ENCODE measurements at places on chromosomes 2 and 18.

- no peak for DNase-seq
These were observed 28.2 kb upstream of the CHRNA1 start for GRCh38 chr2:174792309-174793025.

DNA sequence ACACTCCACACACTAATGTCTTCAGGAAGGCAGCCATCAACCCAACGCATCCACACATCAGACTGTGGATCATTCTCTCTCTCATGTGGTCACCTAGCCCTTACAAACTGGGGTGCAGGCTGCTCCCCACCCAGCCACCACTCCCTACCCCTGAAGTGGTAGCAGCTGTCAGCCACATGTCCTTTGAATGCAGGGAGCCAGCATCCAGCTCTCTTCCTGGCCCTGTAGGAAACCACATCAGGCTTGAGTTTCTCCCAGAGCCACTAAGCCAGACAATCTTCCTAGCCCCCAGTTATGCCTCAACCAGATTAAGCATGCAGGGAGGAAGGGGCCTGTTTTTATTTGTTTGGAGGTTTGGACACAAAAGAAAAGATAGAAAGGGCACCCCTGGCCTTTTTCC is 52.8 kb upstream of the SPP2 start:
- DNase-seq, result no peak

DNA sequence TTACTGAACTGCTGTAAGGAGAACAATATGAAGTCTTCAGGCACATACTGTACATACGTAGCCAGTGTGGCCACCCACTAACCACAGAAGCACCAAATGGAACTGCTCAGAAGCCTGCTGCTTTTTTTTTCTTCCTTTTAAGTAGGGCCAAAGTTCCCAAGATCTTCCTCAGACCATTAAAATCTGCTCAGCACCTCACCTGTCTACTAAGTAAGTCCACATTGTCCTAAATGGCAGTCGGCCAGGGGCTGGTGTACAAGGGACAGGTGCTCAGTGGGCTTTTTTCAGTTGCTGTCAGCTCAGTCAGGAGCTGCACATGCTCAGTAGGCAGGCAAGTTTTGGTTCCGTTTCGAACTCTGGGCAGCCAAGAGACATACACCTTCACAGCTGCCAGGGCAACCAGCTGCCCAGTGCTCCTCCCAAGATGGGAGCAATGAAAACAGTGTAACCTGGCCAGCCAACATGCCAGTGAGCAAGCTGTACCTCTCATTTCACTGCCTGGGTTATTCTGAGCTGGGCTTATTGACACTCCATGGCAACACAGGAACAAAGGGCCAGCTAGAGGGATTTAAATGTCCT is 86.1 kb downstream of the ACVR1 start:
- no peak for DNase-seq

GRCh38 chr2:105301646-105302045 is 27.9 kb downstream of the TGFBRAP1 start:
- no peak for DNase-seq

GRCh38 chr2:234533626-234534025 is 36.7 kb upstream of the ARL4C start:
- DNase-seq, result no peak

GRCh38 chr2:241773511-241774418 is 2.9 kb upstream of the GAL3ST2 start:
- no peak for DNase-seq

- DNase-seq, result no peak
These were observed 1.5 kb upstream of the OST4 start for GRCh38 chr2:27072920-27073319.

DNA sequence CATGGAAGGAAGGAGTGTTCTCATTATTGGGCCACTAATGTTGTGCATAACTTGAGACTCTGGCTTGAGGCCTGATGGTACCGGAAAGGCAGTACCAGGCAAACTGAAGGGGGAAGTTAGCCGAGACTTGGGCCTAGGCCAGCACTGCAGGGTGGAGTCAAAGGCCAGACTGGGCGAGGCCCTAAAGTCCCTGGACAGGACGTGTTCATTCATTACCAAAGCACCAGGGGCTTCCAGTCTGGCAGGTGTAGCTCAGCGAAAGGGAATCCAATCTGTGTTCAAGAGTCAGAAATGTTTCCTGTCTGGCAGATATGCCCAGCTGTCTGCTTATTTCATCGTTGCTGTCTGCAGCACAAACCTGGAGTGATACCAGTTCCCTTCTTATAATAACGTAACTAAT is 4.7 kb upstream of the ITSN2 start:
- no peak for DNase-seq

- peak; percentile 70 for DNase-seq
These were observed at the start of gene ADGRF3 for GRCh38 chr2:26346454-26347053. ADGRF3 (minus strand) TSS chr2:26346789; CDS start chr2:26346234, 555 bp downstream.

DNA sequence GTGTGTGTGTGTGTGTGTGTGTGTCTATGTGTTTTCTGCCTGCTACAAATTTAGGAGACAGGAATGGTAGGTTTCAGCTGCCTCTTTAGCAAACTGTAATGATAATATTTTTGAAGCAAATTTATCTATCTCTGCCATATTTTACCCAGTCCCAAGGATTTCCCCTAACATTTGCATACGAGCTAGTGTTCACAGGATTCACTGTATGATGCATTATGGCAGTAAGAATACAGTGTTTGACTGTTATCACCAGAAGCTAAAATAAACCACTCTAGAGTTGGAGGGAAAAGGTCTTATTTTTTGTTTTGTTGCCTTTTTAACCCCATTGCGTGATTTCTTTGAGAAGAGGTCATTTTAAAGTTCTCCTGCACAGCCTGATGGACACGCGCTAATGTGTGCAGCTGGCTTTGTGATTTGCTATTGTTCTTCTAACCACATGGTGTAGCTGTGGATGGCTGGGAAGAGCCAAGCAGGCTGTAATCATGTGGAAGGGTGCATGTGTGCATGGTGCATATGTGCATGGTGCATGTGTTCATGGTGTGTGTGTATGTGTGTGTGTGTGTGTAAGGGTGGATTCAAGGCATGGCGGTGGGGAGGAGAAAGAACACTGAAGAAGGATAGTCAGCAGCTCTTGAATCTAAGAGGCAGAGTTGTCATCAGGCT is 62.4 kb downstream of the PLB1 start:
- no peak for DNase-seq

DNA sequence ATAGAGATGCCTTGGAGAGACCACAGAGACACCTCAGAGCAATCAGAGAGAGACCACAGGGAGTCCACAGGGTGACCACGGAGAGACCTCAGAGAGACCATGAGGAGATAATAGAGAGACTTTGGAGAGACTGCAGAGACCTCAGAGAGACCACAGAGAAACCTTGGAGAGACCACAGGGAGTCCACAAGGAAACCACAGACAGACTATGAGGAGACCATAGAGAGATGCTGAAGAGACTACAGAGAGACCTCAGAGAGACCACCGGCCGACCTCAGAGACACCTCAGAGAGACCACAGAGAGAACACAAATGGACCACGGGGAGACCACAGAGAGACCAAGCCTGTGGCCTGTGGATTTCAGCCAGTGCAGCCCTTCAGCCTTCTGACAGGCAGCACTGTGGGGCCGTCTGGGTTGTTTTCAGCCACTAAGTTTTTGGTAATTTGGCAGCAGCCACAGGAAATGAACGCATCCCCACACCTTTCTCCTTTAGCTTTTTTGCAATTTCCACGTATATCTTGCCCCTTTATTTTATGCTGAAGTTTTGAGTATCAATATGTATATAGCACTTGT is 11.4 kb upstream of the TMEM18 start:
- no peak for DNase-seq

GRCh38 chr2:173151671-173152401 is 76.2 kb downstream of the MAP3K20 start:
- no peak for DNase-seq

GRCh38 chr2:77578354-77578753 is 56.2 kb upstream of the LRRTM4 start:
- DNase-seq, result no peak

DNA sequence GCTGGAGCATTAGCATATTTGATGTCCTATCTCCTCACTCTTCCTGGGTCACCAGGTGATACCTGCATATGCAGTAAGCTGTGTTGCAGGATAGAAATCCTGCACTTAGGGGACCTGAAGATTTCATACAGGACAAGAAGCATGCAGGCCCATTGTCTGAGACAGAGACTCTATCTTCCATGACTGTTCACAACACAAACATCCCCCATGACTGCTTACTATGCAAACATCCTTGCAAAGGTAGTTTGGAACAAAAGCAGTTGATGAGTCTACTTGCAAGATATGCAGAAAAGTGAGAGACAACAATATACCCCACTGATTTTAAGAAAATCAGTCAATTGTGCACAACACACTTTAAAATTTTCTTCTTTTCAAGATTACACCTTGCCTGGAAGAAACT is 108.6 kb upstream of the ZEB2 start:
- no peak for DNase-seq

- no peak for DNase-seq
These were observed 9.7 kb downstream of the STARD7 start for GRCh38 chr2:96198921-96199320.

GRCh38 chr2:85188852-85189251 is 55.7 kb downstream of the TCF7L1 start:
- DNase-seq, result no peak

- DNase-seq, result no peak
These were observed 18.3 kb upstream of the NEDD4L start for GRCh38 chr18:58025733-58026132.

DNA sequence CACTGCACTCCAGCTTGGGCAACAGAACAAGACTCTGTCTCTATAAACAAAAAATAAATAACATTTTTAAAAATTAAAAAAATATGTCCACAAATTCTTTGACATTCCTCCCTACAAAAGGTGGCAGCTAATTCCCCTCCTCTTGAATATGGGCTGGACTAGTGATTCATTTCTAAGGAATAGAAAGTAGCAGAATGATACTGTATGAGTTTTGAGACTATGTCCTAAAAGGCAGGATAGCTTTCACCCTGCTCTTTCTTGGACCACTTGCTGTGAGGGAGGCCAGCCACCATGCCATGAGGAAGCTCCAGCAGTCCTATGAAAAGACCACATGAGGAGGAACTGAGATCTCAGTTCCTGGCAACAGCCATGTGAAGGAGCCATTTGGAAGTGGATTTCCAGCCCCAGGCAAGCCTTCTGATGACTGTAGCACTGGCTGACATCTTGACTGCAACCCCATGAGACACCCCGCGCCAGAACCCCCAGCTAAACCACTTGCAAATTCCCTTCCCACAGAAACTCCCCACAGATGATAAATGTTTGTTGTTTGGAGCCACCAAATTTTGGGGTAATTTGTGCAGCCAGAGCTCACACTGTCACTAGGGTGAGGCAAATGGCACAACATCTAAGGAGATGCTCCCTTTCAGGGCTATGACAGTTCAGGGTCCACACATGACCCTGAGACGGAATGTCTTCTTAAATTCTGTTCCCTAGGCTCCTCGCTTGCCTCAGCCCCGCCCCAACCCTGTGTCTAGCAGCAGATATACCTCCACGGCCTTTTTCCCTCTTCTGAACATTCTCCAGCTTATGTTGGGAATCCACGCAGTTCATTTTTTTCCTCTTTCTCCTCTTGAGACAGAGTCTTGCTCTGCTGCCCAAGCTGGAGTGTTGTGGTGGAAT is 17.1 kb upstream of the ATOH8 start:
- DNase-seq, result no peak

DNA sequence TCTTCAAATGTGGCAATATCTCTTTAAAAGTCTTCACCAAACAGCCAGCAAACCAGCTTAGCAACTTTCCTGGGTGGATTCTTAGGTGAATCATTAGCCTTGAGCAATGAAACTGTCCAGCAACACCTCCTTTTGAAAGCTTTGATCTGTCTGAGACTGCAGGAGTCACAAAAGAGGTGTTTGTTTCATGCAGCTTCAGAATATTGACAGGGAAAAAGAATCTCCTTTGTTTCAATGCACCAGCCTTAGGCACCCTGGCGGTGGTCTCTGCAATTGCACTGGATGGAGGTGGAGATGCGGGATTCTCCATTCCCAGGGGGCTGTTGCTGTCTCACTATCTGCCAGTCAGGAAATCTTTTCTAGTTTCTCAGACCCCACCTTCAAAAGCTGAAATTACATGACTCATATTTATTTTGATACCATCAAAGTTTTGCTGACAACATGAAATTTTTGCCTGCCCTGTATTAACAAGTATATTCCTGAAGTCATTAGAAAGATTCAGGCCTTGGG is 76.0 kb upstream of the DSG1 start:
- no peak for DNase-seq

- DNase-seq, result peak; percentile 33
These were observed at the start of gene SPTBN1 for GRCh38 chr2:54455563-54456361. SPTBN1 (plus strand) TSS chr2:54456327; CDS start chr2:54526419, 70,092 bp downstream.

DNA sequence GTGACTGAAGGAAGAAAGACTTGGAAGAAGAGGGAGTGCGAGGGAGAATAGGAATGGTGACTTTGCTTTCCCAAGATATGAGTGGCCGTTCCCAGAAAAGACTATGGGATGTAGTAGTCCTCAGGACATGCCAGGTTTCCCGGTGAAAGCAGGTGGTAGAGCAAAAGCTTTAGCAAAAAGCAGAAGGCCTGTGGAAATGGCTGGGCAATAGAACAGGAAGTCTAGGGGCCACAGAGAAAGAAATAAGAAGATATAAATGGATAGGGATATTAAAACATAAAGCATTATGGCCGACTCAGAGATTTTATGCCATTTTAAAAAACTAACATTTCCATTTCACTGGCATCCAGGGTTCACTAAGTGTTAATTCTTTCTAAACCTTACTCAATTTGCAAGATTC is 1.2 kb upstream of the SERPINB13 start:
- DNase-seq, result no peak

GRCh38 chr2:17257189-17257909 is 260.9 kb downstream of the RAD51AP2 start:
- no peak for DNase-seq

DNA sequence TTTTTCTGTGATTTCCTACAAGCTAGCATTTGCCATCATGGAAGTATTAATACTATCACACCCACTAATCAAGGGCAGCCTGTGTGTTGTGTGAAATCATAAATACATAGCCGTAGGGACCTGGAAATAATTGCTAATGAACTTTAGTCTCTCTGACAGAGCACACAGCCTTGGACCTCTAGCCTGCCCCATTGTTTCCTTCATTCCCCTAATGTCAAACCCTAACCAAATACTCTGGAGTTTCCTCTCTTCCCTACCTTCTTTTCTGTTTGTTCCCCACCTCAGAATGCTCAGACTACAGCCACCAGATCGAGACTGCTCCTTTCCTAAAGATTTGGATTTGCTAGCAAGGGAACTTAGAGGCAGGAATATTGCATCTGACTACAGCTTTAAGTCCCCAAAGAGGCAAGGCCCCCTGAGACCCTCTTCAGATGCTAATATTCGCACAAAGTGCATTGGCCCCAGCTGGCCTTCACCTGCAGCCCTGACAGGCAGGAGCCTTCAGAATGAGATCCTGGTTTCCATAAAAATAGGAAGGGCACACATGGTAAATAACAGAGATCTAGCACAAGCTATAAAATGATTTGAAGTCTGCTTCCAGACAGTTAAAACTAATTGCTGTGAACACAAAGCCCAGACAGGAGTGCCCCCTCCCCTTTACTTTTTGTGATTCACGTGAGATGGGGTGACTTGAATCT is 279.2 kb upstream of the DCC start:
- DNase-seq, result no peak

GRCh38 chr2:190338453-190338852 is 4.9 kb upstream of the INPP1 start:
- no peak for DNase-seq

DNA sequence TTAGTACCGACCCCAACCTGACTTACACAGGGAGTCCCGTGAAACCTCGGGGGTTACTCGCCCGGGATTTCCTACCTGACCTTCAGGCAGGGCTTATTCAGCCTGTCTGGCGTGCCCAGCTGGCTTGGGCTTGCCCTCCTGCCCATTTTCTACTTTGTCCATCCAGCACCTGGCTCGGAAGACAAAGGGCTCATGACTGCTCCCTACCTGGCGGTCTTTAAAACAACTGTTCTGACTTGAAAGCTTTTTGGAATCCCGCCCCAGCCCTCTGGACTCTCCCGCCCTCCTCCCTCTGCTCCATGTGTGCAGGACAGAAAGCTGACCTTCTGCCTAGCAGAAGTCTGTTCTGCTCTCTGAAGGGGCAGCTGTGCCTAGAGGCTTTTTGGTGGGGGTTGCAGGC is 43.1 kb downstream of the ACKR3 start:
- no peak for DNase-seq
